ENCODE measurements at places on chromosomes 2 and 18. TPM values are rescaled to one million over a fixed set of nuclear protein-coding genes. Genes with fewer than 3 reads are reported as not detected.

DNA sequence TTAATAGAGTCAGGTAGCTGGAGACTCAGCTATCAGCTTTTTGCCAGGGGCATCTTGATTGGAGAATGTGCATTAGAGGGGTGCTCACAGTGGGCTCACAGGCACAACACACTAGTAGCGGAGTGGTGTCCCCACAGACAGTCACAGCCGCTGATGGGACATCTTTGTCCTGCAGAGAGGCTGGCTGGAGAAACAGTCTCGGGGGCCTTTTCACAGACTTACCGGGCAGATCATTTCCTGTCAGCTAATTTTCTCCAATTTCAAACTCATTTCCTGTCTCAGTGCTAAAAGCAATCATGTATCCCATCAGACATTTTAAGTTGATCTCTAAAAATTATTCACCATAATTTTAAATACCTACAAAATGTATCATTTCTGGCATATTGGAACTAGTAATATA lies 562.6 kb downstream of the DCDC2C start:
- no peak for DNase-seq
- H3K27ac ChIP-seq, result no peak overlapping the region
- no peak overlapping the region for H3K4me3 ChIP-seq
- H3K4me1 ChIP-seq, result no peaks in the 10 kb centered on the region
- H3K27me3 ChIP-seq, result no peaks in the 10 kb centered on the region
- no peaks in the 10 kb centered on the region for H3K36me3 ChIP-seq

- peaks cover 7% of the 10 kb centered on the region for H3K4me1 ChIP-seq
- DNase-seq, result peak; percentile 46
- H3K27ac ChIP-seq, result peak overlapping the region; percentile 83
- H3K36me3 ChIP-seq, result no peaks in the 10 kb centered on the region
Observed at GRCh38 chr2:24490181-24490689, 819 bp upstream of the NCOA1 start.

DNA sequence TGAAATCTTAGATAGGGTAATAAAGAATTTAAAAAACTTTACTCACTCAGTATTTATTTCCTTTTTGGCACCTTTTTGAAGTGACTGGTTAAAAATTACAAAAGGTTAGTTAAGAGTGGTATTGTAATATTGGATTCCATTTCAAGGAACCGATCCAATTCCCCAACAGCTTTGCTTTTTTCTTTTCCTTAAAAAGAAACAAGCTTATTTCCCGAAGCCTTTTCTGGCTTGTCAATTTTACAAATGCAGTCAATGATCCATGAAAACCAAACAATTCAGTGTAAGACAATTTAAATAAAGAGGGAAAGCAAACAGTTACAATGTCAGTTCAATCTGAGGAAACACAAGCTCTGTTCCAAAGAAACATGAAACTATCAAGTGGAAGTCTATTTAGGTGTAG lies 200.2 kb downstream of the RIT2 start:
- H3K4me1 ChIP-seq, result no peaks in the 10 kb centered on the region
- H3K36me3 ChIP-seq, result no peaks in the 10 kb centered on the region
- no peak for DNase-seq
- no peak overlapping the region for H3K27ac ChIP-seq

GRCh38 chr18:2654928-2655177 lies 673 bp upstream of the SMCHD1 start:
- H3K4me1 ChIP-seq, result peaks cover 6% of the 10 kb centered on the region
- peak; percentile 7 for DNase-seq
- H3K36me3 ChIP-seq, result no peaks in the 10 kb centered on the region
- peak overlapping the region; percentile 81 for H3K27ac ChIP-seq
- no peaks in the 10 kb centered on the region for H3K27me3 ChIP-seq
- peak overlapping the region; percentile 91 for H3K4me3 ChIP-seq

DNA sequence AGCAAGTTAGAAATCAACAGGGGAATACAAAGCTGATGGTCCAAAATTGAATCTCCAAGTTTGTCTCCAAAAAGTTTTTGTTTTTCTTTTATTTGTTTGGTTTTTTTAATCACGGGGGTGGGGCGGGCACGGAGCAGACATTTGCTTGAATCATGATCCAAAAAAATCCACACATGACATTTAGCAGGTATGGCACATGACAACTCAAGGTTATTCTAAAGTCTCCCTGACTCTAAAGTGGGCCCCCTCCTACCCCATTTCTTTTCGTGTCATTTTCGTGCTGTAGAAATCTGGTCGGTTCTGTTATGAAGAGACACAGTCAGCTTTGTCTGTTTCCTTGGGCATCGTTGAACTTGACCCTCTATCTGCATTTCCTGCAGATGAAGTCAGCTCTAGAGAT lies 14.6 kb downstream of the RNU4ATAC start:
- DNase-seq, result no peak
- H3K27ac ChIP-seq, result no peak overlapping the region
- H3K36me3 ChIP-seq, result no peaks in the 10 kb centered on the region

DNA sequence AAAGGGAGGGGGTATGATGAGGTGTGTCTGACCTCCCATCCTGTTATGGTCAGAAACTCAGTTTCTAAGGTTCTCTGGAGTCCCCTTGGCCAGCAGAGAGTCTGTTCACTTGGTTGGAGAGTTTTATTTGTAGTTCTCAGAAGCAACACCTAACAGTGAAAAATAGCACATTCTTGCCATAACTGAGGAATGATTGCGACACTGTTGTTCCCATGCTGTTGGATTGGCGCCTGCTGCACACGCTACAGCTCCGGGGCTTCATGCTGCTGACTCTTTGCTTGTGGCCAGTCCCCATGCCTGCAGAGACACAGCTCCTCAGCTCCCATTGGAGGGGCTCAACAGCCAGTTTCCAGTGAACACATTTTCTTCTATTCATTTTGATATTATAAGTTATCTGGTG lies 42.1 kb downstream of the TPGS2 start:
- peak; percentile 71 for DNase-seq
- H3K27ac ChIP-seq, result no peak overlapping the region
- H3K4me1 ChIP-seq, result peaks cover 3% of the 10 kb centered on the region
- H3K27me3 ChIP-seq, result no peaks in the 10 kb centered on the region
- H3K4me3 ChIP-seq, result no peak overlapping the region

GRCh38 chr2:138223319-138223718 lies 259.0 kb downstream of the HNMT start:
- no peaks in the 10 kb centered on the region for H3K27me3 ChIP-seq
- no peaks in the 10 kb centered on the region for H3K36me3 ChIP-seq
- no peak for DNase-seq
- H3K27ac ChIP-seq, result no peak overlapping the region
- H3K4me3 ChIP-seq, result no peak overlapping the region
- no peaks in the 10 kb centered on the region for H3K4me1 ChIP-seq

DNA sequence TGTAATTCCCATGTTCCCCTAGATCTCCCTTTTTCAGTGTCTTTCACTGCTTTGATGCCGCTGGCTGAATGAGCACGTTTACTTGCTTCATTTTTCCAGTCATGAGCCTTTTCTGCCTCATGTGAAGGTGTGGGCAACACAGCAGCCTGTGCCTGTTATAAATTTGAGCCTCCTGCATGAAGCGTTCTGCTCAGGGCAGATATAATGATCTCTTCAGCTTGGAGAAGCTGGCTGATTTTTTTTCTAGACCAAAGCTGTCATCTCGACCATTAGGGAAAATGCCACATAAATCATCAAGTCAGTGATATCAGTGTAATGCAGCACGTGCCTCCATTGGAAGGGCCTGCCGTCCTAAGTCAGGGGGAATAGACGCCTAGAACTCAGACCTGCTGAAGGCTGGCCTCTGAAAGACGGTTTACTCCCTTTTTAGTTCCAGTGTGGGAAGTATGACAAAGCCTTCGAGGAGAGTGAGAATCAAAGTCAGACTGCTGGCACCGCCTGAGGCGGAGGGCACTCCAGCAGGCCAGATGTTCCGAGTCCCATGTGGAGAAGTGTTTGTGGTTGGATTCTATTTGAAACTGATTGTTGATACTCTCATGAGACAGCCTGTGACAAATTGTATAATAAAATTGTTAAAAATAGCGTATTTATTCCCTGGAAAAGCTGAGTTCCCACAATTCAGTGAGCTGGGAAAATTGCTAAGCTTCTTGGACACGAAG lies 196.5 kb downstream of the MYO1B start:
- no peaks in the 10 kb centered on the region for H3K36me3 ChIP-seq
- H3K4me3 ChIP-seq, result no peak overlapping the region
- H3K27me3 ChIP-seq, result no peaks in the 10 kb centered on the region
- H3K27ac ChIP-seq, result no peak overlapping the region
- H3K4me1 ChIP-seq, result 0 out of 2 replicates have a peak, but pooled peaks cover 2% of the 10 kb centered on the region

GRCh38 chr2:175431101-175431946 lies 249.8 kb upstream of the ATP5MC3 start:
- DNase-seq, result no peak
- no peak overlapping the region for H3K4me3 ChIP-seq
- H3K27me3 ChIP-seq, result no peaks in the 10 kb centered on the region
- H3K4me1 ChIP-seq, result no peaks in the 10 kb centered on the region
- H3K36me3 ChIP-seq, result no peaks in the 10 kb centered on the region

DNA sequence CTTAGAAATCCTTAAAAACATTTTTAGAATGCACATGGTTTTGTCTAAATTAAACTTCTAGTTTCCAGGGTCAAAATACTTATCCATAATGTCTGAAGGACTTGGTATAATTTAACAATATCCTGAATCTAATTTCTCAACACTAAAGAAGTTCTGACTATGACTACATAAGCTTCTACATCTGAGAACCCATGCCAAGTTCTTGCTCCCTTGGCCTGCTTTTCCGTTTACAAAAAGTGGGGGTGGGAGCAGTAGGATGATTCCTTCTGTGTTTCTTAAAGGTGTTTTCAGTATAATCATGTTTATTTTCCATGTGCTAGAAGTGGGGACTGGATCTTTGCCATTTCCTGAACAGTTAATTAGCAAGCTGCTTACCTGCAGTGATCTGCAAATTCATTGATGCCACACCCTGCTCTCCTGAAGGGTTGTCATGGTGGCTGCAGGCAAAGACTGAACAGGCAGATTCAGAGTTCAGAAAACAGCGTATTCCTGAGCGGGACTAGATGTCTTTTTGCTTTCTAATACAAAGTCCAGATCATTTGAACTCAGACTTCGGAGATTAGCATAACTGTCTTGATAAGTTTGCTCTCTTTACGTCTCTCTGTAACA lies 36.2 kb downstream of the ADNP2 start:
- H3K36me3 ChIP-seq, result peaks cover 4% of the 10 kb centered on the region
- no peak overlapping the region for H3K27ac ChIP-seq
- no peaks in the 10 kb centered on the region for H3K27me3 ChIP-seq
- no peak overlapping the region for H3K4me3 ChIP-seq
- peak; percentile 52 for DNase-seq
- peaks cover 8% of the 10 kb centered on the region for H3K4me1 ChIP-seq

GRCh38 chr18:58768293-58768974 lies 96.2 kb upstream of the ZNF532 start:
- H3K4me3 ChIP-seq, result 0 out of 2 replicates have a peak overlapping the region, but pooled peaks have one; percentile 20
- H3K36me3 ChIP-seq, result no peaks in the 10 kb centered on the region
- H3K27ac ChIP-seq, result no peak overlapping the region
- peak; percentile 48 for DNase-seq

DNA sequence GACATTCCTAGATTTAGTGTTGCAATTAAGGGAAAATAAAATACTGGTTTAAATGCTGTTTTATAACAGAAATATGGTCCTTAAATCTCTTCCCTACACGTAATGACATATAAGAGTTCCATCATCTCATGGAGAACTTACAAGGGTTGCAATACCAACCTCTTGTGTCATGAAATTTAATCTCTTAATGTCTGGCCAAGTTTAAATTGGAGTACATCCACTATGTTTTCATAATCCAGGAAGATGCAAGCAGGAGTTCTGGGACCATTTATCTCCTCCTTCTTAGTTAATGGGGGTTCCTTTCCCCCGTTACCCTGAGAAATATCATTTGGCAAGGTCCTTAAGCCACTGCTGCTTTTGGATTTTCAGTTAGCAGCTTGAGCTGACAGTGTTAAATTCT lies 126.0 kb upstream of the ACVR2A start:
- no peak overlapping the region for H3K27ac ChIP-seq
- H3K4me3 ChIP-seq, result no peak overlapping the region
- no peaks in the 10 kb centered on the region for H3K27me3 ChIP-seq
- H3K4me1 ChIP-seq, result no peaks in the 10 kb centered on the region
- no peak for DNase-seq
- no peaks in the 10 kb centered on the region for H3K36me3 ChIP-seq

Gene LTBP1
- 235 TPM for polyA plus RNA-seq

Gene SNTG2
- polyA plus RNA-seq, result 0.17 TPM

Gene DQX1
- 0.07 TPM for polyA plus RNA-seq

Gene DNAH6
- 0.09 TPM for polyA plus RNA-seq

All from IMR-90 (cell line).